NCI-H2081 (cell line): ENCODE measurements at places on chromosomes 7 and 10.

DNA sequence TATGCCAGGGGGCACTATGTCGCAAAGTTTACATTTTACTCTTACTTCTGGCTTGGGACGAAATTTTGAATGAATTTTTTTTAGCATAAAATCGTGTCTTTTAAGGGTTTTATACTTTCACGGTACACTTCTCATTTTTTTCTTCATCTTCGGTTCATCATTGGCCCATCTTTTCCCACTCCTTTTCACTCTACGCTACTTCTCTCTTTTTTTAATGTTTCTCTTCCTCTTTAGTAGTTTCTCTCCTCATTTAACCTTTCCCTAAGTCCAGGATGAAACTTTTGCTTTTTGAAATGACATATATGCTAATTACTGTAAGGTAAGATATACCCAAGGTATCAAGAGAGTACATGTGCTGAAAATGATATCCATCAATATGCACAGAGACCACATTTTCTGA is 39.5 kb downstream of the C7orf33 start:
- no peak for DNase-seq

DNA sequence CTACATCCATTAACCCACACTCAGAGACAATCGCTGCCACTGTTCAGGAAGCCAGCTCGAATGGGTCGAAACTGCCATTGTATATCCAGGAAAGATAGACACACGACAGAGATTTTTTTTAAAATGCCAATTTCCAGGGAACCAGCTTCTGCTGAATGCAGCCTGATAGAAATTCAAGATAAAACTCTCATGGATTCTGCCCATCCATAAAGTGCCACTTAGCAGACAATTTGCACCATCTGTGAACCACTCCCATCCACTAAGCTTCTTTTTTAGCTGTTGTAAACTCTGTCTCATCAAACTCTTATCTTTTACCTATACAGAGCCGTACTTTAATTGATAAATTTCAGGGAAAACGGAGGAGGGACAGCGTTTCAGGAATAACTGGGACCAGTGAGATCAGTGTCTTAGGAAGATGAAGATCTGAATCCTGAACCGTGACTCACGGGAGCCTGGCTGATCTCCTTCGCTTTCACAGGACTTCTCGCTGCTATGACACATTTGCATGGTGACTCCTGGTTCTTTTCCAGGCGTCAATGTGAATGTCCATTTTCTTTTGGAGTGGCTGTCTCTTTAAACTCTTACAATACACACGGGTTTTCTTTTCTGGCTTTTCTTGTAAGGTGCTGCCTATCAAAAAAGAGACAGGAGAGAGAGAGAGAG is 103.4 kb downstream of the FAM204A start:
- no peak for DNase-seq

DNA sequence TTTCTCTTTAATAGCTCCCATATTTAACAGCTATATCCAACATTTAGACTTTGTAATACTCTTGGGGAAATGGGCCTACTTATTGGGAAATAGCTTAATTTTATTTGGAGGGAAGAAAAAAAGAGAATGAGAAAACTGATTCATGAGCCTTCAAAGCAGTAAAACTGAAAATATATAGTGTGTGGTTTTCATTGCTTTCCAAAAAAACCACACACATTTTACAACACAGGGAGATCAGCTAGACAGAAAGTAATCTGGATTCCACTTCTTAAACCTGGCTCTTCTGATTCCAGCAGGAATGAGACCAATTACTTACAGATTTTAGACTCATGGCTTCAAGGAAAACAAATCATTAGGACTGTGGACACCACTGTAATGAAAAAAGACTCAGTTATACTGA is 48.7 kb downstream of the CH25H start:
- no peak for DNase-seq

DNA sequence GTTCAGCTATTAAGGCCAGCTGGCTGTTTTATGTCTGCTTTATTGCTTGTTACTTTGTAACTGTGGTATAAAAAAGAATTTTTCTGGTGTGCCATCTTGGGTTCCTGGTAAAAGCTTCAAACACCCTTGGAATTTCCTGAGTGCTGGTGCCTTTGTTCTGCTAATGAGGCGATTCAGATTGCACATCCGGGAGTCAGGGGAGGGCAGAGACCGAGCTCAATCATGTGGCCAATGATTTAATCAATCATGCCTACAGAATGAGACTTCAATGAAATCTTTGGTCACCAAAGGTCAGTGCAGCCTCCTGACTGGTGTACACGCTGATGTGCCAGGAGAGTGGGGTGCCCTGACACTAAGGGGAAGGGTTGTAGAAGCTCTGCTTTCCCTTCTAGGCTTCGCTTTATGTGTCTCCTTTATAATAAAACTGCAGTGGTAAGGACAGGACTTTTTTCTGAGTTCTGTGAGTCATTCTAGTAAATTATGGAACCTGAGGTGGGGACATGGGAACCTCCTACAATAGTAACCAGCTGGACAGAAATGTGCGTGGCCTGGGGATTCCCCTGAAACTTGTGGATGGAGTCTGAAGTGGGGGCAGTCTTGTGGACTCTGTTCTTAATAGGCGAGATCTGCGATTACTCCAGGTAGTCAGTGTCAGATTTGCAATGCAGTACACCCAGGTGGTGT is 69.4 kb upstream of the OGDHL start:
- DNase-seq: no peak

GRCh38 chr10:533611-534010 is 155.9 kb downstream of the DIP2C start:
- DNase-seq: no peak

- no peak for DNase-seq
Observed at GRCh38 chr7:32069116-32069650, 1.0 kb downstream of the PDE1C start.
